Activated CD4-positive, alpha-beta T cell treated with anti-CD3 and anti-CD28 coated beads, Interleukin-2, amount 50 U/mL, for 4 hours (primary cell): ENCODE measurements at places on chromosomes 6 and 20.

GRCh38 chr6:128655978-128656498 lies 135.6 kb upstream of the PTPRK start:
- DNase-seq: no peak

- no peak for DNase-seq
Measured at GRCh38 chr20:10501402-10501801, 66.3 kb downstream of the SLX4IP start.

DNA sequence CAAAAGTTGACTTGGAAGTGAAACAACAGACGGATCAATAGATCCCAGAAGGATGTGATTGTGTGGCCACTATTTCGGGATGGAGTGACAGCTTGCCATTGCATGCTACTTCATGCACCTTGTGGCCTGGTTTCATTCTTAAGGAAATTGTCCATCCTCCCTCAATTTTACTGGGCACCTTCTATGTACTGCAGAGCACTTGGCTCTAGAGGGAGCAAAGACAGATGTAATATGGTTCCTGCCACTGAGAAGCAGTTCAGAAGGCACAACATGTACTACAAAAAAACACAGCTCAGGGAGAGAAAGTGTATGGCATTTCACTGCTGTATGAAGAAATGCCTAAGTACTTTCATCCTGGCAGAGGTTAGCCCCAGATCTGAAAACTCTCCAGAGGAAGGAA lies 91.9 kb downstream of the FOXA2 start:
- DNase-seq: no peak

DNA sequence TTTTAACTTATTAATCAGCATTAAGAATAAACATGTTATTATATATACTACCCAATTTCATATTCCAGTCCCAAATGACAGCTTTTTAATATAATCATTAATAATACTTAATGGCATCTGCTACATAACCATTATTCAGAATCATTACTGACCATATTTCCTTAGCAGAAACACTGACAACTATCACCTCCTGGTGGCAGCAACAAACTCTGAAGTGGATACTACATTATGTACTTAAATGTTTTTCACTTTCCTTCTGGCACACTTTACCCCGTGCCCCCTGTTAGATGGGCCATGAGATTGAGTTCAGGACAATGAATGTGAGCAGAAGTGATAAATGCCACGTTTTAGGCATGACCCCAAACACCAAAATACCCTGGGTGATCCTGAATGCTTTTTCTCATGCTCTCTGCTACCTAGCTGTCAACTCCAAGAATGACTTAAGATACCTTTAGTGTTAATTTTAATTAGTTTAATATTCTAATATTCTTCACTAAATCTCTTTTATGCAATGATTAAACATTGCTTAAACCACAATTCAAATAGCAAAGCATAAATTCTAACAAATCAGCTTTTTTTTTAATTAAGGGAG lies 77.1 kb downstream of the LMBRD1 start:
- DNase-seq: no peak

DNA sequence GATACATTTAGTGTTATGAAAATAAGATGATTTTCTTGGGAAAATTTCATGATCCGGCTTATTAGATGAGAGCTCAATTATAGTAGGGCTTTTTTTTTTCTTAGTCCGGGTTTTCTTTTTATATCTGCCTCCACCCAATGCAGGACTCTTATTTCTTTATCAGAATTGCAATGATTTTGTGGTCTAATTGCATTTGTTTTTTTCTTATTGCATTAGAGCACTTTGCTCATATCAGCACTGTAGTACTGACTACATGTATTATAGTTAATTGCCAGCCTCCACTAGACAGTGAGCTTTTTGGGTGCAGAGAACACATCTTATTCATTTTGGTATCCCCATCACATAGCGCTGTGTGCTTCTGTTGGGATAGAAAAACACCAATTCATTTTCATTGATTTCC lies 50.0 kb downstream of the FBXO5 start:
- DNase-seq: no peak

GRCh38 chr20:1381753-1382591 lies 10.9 kb downstream of the FKBP1A start:
- DNase-seq: no peak

- no peak for DNase-seq
Measured at GRCh38 chr6:151409260-151409659, 17.9 kb upstream of the ZBTB2 start.
